ENCODE measurements at places on chromosomes 16 and 17.

GRCh38 chr17:80408872-80409271, 6.1 kb upstream of the ENDOV start:
- no peak for DNase-seq

DNA sequence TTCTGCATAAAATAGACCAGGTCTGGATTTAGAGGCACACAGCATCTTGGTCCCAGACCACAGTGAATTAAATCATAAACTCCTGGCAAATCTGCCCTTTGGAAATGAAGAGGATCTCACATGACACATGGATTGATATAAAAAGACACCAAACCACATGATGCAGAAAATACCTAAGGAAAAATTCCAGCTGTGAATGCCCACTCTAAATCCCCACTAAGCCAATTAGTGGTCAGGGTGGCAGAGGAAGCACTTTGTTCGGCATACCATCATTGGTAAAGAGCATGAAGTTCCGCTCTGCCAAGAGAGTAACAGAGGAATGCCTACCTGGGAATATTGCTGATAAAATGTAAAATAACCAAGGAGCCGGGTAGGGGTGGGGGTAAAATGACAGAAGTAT, 32.4 kb upstream of the NOL11 start:
- no peak for DNase-seq

DNA sequence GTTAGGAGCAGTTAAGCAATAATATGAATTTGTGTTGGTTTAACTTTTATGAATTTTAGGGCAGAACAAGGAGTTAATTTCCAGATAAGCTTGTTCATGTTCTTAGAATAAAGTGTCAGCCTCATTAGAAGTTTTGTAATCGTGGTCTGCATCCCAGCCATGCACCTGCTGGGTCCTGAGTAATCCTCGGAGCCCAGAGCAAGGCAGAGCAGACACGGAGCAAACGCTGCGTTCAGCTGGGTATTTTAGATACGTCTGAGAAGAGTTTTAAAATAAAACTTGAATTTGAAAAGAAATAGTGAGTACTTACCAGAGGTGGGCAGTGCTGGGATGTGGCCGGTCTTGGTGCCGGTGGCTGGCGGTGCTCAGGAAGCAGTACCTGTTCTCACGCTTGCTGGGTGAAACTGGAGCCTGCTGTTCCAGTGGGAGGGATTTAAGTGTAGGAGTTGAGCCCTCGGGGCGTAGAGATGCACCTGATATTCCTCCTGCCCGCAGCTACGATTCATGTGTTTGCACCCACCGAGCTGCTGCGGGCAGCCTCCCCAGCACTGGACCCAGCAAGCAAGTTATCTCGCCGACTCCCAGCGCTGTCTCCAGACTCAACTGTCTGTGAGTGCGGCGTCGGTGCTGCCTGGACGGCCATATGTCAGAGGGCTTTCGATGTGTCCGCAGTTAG, at the start of gene ZNF750:
Gene ZNF750, minus strand, starts transcription at position 406 of the 676 bp plus-strand sequence. CDS start 7,568 bp downstream, outside the sequence.
- DNase-seq, result no peak

DNA sequence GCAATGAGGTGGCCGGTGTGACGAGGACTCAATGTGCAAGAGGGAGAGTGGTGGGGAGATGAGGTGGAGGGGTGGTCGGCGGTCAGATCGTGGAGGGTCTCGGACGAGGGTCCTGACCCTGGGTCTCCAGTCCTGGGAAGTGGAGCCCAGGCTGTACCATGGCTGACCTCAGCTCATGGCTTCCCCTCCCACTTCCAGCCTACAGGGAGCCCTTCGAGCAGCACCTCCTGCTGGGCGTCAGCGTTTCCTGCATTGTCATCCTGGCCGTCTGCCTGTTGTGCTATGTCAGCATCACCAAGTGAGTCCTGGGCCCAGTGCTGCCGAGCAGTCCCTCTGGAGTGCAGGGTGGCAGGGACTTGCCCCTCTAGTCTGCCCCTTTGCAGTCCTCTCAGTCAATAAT, 41.8 kb downstream of the IL4R start:
- DNase-seq, result no peak

DNA sequence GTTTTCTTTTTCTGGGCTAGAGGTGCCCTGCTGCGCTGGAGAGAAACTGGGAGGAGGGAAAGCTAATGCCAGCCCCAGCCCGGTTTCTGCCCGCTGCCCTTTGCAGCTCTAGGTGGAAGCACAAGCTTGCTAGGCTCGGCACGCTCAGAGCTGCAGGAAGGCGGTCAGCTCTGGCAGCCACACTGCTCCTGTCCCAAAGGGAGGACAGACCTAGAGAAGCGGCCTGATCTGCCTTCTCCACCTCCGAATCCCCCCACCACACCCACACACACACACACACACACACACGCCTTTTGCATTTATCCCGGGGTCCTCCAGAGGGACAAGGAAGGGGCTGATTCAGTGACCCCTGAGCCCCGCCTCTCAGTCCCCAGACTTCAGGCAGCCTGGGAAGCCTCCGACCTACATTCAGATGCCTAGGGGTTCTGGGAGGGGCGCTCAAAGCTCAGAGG, 418.1 kb downstream of the SOX9 start:
- DNase-seq, result no peak

DNA sequence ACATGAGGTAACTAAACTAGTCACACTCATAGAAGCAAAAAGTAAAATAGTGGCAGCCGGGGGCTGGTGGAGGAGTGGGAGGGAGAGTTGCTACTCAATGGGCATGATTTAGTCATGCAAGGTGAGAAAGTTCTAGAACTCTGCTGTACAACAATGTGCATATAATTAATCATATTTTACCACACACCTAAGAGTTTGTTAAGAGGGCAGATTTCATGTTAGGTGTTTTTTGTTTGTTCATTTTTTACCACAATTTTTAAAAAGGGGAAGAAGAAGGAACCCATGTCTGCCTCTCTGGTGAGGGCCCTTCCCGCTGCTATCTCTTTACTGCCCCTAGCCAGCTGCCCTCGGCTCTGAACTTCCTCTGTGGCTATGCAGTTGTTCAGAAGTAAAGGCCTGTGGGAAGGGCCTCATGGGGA, 11.2 kb downstream of the CD300LB start:
- DNase-seq, result no peak

GRCh38 chr17:72726936-72727335, 365.6 kb downstream of the SLC39A11 start:
- DNase-seq, result no peak

DNA sequence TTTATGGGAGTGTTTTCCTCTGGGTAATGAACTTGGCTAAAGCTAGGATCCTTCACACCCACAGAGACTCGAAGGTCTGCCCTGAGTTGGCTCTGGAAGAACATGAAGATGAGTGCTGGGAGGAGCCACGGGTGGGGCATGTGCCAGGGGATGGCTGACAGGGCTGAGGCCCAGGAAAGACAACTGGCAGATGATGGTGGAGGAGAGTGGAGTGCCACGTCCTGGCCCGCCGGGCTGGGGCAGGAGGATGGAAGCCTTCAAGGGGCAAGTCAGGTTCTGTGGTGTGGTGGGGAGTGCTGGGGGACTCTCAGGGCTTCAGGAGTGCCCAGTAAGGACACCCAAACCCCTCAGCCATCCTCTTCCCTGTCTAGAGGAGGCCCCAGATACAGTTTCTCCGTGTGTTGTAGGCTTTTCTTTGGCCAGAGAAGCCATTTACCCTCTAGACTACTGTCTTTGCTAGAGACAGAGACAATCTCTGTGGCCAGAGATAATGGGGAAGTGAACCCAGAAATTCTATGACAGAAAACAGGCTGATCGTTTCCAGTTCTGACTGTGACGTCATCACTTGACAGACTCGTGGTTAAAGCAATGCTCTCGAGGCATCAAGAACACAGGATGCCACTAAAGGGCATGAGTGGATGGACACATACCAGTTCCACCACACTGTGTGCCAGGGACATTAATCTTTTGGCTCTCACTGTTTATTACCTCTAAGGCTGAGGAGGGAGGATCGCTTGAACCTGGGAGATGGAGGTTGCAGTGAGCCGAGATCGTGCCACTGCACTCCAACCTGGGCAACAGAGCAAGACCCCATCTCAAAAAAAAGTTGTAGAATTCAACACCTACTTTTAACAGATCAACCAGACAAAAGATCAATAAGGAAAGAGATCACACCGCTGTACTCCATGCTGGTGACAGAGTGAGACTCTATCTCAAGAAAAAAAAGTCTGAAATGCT, 18.6 kb upstream of the SLC5A10 start:
- no peak for DNase-seq

- DNase-seq, result no peak
Measured at GRCh38 chr17:64259922-64260321, 3.1 kb downstream of the TEX2 start.

DNA sequence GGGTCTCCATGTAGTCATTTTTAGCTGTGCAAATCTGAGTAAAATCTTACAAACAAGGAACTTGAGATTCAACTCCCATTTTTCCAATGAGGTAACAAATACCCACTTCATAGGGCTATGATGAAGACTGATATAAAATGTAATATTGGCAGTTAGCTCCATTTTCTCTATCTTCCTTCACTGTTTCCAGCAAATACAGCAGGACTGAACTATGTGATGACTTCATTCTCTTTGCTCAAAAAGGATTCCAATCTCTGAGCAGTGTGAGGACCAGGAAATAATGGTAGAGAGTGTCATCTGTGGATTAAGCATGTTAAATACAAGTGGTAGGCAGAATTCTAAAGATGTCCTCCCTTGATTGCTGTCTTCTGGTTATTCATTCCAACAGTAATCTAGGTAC, 18.3 kb downstream of the RND2 start:
- no peak for DNase-seq

DNA sequence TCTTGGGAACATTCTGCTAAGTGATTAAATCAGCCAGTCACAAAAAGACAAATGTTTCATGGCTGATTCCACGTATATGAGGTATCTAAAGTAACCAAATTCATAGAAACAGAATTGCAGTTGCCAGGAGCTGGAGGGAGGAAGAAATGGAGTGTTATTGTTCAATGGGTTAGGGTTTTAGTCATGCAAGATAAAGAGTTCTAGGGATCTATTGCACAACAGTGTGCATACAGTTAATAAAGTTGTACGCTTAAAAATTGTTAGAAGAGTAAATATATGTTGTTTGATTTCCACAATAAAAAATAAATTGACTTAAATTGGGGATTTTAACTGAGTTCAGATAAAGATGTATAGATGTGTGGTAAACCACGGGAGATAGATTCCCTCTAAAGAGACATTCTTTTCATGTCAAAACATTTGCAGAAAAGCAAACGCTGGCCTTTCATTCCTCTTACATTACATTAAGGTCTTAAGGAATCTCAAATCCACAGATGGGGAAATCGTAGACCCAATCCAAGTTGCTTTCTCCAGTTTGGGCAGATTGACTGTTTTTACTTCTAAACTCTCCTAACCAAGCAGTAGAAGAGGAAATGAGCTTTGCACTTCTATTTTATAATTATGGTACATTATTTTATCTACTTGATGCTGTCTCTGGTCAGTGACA, 4.6 kb downstream of the PRDM7 start:
- DNase-seq, result no peak

DNA sequence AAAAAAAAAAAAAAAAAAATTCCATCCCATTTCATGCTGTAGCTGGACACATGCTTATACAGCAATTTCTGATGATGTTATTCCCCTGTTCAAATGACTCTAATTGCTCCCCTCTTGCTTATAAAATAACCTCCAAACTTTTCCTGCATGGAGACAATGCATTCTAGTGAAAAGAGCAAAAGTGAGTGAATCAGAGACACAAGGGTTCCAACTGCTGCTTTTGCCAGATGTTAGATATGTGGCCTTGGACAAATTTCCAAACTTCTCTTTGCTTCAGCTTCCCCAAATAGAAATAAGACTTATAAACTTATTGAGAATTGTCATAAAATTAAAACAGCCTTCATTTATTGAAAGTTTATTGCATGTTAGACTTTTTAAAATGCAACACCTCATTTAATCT, 65.0 kb upstream of the AXIN2 start:
- DNase-seq, result no peak

GRCh38 chr17:71638668-71639067, 482.2 kb upstream of the SOX9 start:
- DNase-seq, result no peak

DNA sequence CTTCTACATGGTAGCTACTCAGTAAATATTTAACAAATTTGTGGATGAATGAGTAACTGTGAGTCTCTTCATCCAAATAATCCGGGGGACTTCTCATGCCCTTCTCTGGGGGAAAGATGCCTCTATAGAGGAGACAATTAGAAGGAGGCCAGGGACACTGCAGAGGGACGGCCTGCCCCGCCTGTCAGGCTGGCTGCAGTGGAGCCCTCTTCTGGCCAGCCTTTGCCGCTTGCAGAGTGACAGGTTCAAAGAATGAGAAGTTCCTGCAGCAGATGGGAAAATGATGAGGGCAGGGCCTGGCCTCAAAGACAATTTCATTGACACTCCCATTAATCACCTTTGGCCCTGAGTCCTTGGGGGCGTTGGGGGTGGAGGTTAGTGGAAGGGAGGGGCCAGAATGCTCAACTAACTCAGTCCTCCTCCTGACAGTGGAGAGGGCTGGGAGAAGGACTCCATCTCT, 339.0 kb downstream of the MAF start:
- DNase-seq, result no peak

GRCh38 chr16:57883953-57884654, 81.8 kb upstream of the KIFC3 start:
- DNase-seq, result no peak

DNA sequence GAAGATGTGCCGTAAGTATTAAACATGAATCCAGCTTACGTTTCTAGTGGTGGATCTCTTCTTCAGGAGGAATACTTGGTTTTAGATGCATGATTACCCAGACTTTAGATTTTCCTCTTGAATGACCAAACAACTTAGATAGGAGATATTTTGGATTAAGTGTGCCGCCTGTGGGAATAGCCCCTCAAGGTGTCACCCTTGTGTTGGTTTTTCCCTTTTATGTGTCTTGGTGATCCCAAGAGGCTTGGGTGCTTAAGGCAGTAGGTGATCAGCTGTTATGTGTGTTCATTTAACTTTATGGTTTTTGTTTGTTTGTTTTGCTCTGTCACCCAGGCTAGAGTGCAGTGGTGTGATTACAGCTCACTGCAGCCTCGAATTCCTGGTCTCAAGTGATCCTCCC, 115.1 kb downstream of the PPM1E start:
- DNase-seq, result no peak
